Progenitor cell of endocrine pancreas (in vitro differentiated cells): ENCODE measurements at places on chromosomes 2 and 18. TPM values are rescaled to one million over a fixed set of nuclear protein-coding genes. Genes with fewer than 3 reads are reported as not detected.

The ALPI gene
- not detected in 2 replicates for total RNA-seq

The HSPE1 gene
- total RNA-seq: 180 and 185 TPM in 2 replicates

The MARCO gene
- not detected in 2 replicates for total RNA-seq

The NEURL3 gene
- 0.78 and 0.86 TPM in 2 replicates for total RNA-seq

The HOXD4 gene
- total RNA-seq: not detected in 2 replicates

The MARCHF4 gene
- total RNA-seq: 2.0 and 2.2 TPM in 2 replicates

The AOX1 gene
- 4.1 and 5.5 TPM in 2 replicates for total RNA-seq

The KYNU gene
- total RNA-seq: not detected in 2 replicates

The DLGAP1 gene
- total RNA-seq: 16.7 and 18.3 TPM in 2 replicates

The ANKRD53 gene
- total RNA-seq: 3.7 and 5.4 TPM in 2 replicates

The PROM2 gene
- total RNA-seq: 14.2 and 16.9 TPM in 2 replicates

The TCF23 gene
- not detected in 2 replicates for total RNA-seq

DNA sequence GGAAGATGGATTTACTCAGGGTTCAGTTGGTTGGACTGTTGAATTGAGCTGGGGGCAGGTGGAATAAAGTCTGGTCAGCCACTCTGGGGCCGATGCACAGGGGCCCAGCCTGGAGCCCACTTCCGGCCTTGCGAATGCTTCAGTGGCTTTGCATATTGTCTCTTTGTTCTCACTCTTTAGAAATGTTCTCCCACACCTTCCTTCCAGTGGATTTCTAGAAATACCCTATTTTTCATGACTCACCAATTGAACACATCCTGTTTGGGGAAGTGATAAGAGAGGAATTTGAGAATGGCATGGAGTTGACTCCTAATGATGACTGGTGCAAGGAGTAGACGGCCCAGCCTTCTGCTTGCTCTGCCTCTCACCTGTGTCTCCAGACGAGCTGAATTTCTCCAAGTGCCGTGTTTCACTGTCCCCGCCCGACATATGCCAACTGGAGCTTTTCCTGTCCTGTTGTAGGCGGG, 28.1 kb downstream of the ASAP2 start:
- no peak for DNase-seq

- no peak for DNase-seq
Measured at GRCh38 chr18:55275039-55275901, 312.7 kb downstream of the TCF4 start.

DNA sequence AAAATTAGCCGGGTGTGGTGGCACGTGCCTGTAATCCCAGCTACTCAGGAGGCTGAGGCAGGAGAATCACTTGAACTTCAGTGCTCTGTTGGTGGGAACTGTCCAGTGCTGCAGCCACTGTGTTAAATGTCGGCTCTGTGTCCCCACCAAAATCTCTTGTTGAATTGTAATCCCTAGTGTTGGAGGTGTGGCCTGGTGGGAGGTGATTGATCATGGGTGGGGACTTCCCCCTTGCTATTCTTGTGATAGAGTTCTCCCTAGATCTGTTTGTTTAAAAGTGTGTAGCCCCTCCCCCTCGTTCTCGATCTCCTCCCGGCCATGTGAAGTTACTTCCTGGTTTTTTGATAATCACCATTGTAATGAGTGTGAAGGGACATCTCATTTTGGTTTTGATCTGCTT, 9.8 kb upstream of the RPL31 start:
- DNase-seq: no peak

DNA sequence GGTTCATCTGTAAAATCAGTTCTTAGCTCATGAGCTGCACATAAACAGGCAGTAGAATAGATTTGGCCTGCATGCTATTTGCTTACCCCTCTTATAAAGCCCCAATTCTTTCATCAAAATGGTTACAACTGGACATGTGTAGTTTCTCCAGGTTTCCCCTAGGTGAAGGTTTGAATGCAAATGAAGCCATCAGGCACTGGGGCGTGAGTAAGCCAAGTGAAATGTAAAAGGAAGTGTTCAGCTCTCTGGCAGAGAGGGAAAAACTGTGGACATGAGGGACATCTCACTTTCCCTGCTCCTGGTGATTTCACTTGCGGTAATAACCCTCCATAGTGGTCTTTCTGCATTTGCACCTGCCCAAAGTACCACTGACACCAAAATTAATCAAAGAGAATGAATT, 1402.3 kb upstream of the LRRTM1 start:
- no peak for DNase-seq

DNA sequence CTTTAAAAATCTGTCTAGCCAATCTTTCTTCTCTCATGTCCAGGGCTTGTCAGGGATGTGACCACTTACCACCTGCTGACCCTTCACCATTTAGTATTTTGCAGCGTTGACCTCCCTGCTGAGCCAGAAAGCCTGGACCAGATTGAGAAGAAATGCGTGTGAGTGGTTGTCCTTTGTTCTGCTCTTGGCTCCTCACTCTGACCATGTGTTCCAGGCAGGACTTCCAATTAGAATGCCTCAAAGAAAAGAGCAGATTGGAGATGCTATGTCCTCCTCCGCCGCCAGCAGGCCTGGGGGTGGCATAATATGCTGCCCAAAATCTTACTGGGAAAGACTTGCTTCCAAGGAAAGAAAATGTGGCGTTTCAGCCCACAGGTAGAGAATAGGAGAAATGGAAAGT, 894.1 kb downstream of the SLC4A3 start:
- DNase-seq: no peak

DNA sequence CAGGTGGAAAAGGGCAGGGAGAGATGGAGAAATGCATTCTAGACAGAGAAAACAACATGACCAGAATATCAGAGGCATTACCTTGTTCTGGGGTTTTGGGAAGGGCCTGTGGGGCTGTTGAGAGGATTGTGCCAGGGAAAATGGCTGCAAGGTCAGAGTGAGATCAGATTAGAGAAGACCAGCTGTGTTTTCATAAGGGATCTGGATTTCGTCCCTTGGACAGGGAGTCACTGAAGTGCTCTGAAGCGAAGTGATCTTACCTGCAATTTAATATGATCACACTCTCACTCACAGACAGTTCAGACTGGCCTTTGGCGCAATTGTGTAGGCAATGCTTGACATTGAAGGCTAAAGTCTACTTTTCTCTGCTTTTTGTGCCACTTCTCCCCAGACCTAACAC, 20.3 kb upstream of the REG3G start:
- DNase-seq: no peak

DNA sequence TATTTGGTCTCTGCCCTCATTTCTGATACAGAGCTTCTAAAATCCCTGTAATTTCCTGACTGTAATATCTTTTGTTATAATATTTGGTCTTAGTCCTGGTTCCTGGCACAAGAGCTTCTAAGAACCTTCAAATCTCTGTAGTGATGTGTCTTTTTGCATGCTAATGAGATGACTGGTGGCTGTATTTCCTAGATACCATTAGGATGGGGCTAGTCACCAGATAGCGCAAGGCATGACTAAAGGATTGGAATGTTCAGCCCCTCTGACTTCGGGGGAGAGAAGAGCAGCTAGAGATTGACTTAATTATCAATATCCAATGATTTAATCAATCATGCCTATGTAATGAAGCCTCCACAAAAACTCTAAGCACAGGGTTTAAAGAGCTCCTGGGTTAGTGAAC, 620.8 kb upstream of the ACVR2A start:
- no peak for DNase-seq

GRCh38 chr2:144415386-144415785, 104.5 kb downstream of the ZEB2 start:
- DNase-seq: no peak

- DNase-seq: no peak
Measured at GRCh38 chr2:3637692-3638455, 20.1 kb upstream of the ALLC start.

GRCh38 chr18:76338619-76339245, 156.3 kb downstream of the ZNF516 start:
- DNase-seq: no peak

DNA sequence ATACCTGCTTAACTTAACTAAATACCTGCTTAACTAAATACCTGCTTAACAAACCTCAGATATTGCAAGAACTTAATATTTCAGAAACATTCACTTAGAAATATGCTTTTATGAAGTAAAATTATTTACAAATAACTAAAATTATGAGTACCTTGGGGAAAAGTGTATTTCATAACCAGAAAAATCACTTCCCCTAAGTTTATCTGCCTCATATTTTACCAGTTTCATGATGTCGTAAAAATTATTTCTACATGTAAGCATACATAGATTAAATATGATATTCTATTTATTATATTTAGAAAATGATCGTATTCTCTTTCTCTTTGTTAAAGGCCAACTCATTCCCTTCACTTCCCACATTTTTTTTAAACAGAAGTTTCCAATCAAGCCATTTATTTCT, 41.5 kb upstream of the DSC1 start:
- DNase-seq: no peak

- no peak for DNase-seq
Measured at GRCh38 chr2:60219536-60219935, 333.9 kb downstream of the BCL11A start.

- no peak for DNase-seq
Measured at GRCh38 chr2:20939931-20940795, 103.7 kb downstream of the APOB start.

DNA sequence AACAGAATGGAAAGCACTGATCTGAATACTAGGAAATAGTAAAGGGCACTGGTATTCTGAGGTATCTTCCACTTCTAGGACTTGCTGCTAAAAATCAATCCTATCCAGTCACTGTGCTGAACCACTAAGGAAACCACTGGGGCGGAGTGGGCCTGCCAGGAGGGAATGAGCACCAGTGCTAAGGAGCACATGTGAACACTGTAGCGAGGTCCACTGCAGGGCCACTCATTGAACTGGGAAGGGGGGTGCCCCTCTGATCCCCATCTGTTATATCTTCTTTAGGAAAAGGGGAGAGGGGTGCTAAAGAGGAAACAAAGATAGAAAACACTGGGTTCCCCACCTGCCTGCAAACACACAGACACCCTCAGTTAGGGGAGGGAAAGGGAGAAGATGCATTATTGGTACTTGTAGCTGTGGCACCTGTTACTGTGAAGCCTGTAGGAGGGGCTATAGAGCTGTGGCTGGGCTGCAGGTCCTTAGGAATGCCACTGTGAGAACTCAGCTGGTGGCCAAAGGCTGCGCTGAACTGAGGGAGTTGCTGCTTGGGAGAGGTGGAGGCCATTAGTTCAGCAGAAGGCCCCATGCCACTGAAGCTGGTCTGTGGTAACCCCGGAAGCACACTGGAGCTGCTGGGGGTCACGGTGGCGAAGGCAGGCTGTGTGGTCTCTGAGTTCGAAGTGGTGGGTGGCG, 81.8 kb downstream of the INO80D start:
- no peak for DNase-seq

GRCh38 chr2:219697811-219698747, 70.6 kb downstream of the SLC4A3 start:
- no peak for DNase-seq

GRCh38 chr2:42560899-42561298, 7.5 kb upstream of the MTA3 start:
- no peak for DNase-seq

- no peak for DNase-seq
Measured at GRCh38 chr2:88949336-88949735, 257.9 kb downstream of the RPIA start.

- no peak for DNase-seq
Measured at GRCh38 chr2:198438331-198438730, 633.9 kb downstream of the PLCL1 start.

DNA sequence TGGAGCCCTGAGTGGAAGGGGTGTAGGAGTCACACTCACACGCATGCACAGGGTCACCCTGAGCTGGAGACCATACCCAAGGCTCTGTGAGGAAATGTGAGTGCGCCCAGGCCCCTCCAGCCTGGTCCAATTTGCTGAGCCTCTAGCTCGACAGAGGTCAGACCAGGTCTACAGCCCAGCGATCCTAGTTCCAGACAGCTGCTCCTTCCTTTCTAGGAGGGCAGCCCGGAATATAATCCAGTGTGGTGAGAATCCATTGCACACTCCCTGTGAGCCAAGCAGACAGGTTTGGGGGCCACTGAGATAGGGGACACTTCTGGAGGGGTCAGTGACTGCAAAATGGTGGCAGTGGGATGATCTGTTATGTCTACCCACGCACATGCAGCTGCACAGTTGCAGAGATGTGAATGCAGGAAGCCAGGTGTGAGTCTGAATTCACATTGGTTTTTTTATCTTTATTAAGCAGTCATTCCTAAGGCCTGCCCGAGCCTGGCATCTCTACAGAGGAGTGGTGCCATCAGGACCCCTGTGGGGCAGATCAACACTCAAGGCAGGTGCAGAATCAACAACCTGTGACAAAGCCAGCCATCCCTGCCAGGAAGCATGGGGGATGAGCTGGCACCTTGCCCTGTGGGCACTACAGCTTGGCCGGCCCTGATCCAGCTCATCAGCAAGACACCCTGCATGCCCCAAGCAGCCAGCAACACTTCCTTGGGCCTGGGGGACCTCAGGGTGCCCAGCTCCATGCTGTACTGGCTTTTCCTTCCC, at the start of gene GPR148:
Gene GPR148 (plus strand): TSS at position 522 of the 768 bp plus-strand sequence. CDS start 82 bp downstream, at position 604.
- DNase-seq: no peak

- no peak for DNase-seq
Measured at GRCh38 chr18:72181241-72181764, 362.8 kb downstream of the CBLN2 start.

DNA sequence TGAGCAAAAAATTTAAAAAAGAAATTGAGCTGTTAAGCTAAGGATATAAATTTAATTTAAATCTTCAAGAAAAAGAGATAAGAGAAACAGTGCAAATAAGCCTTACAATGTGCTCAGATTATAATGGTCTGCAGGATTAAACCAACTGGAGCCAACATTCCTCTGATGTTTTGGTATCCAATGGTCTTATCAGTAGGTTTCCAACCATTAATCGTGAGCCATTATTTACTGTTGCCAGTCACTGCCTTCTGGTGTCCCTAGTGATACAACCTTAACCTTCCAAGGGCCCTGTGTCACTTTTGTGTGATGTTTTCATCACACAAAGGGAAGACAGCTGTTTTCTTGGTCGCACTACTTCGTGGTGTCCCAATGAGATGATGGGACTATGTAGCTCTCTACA, 134.5 kb upstream of the CTAGE1 start:
- no peak for DNase-seq

- DNase-seq: no peak
Measured at GRCh38 chr2:54787755-54788366, 64.4 kb downstream of the EML6 start.

DNA sequence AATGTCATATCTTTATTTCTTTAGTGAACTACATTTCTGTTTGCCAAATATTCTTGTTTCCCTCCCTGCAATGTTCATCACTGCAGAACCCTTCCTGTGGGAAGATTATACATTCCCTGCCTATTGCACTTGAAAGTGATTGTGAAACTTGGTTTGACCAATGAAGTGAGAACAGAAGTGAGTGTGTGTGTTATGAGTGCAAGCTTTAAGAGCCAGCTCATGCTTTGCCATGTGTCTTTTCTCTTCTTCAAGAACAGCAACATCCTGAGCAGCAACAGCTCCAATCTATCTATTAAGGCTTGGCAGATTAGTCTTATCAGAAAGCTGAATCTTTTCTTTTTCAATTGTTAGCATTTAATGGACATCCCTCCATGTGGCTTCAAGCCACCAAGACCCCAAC, 42.0 kb upstream of the UBE2E3 start:
- DNase-seq: no peak

GRCh38 chr2:234189230-234189629, 138.7 kb downstream of the SPP2 start:
- DNase-seq: no peak
